CD4-positive, alpha-beta T cell treated with Interleukin-17A for 1 hour (primary cell): ENCODE measurements at places on chromosomes 7 and 10.
A peak's percentile ranks its signal among the peaks of the same experiment; 100 is the strongest.

DNA sequence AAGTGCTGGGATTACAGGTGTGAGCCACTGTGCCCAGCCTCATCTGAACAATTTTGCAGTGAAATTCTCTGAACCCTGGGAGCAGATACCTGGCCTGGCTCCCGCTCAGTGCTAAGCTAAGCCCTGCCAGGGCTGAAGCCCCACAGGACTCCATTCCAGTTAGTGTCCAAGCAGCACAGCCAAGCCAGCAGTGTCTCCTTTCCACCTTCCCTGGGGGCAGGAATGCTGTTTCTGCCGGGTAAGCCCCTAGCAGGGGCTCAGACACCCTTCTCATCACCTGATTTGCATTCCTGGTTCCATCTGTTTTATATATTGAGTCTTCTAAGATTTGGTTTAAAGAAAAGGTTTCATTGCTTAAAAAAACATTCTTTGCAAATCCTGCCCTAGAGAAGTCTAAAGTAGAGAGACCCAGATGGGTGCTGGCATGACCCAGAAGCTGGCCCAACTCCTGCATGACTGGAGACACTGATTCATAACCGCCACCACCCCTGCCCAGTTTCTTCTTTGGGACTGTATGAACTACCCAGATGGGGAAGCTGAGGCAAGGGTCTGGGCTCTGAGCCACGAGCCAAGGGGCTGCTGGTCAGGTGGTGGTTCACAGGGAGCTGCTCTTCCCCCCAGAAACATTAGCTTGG lies 14.0 kb downstream of the SLC13A4 start:
- DNase-seq, result no peak

GRCh38 chr7:15400440-15400839 lies 161.4 kb downstream of the AGMO start:
- no peak for DNase-seq

GRCh38 chr10:32005050-32005449 lies 51.2 kb downstream of the KIF5B start:
- peak; percentile 53 for DNase-seq

- DNase-seq, result no peak
Observed at GRCh38 chr10:11256896-11257295, 239.2 kb downstream of the CELF2 start.

DNA sequence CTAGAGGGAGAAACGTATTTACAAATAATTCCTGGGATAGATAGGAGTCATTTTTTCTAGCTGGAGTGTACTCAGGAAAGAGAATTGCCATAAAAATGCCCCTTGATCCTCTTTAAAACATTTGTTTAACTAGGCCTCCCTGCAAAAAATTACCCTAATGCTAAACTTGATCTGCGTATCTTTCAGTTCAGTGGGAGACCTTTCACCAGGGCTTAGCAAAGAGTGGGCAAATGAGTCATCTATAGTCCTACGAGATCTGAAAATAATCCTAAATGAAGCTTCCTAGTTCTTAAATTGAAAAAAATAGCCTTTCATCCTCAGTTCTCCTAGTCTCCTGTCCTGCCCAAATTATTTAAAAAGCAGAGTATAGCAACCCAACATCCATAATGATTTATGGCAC lies 198.6 kb upstream of the FRMD4A start:
- no peak for DNase-seq

DNA sequence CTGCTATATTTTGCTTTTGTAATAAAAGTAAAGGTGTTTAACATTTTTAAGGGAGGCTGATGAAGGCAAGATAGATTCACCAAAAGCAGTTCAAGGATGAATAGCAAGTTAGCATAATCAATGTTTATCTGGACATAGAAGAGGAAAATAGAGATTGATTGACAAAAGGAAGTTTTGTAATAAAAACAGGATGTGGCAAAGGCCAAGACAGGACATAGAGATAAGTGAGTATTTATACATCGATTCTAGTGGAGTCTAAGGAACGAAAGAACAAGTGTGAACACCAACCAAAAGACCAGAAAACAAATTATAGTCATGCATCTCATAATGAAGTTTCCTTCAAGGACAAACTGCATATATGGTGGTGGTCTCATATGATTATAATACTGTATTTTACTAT lies 123.8 kb downstream of the CCDC71L start:
- DNase-seq, result no peak

DNA sequence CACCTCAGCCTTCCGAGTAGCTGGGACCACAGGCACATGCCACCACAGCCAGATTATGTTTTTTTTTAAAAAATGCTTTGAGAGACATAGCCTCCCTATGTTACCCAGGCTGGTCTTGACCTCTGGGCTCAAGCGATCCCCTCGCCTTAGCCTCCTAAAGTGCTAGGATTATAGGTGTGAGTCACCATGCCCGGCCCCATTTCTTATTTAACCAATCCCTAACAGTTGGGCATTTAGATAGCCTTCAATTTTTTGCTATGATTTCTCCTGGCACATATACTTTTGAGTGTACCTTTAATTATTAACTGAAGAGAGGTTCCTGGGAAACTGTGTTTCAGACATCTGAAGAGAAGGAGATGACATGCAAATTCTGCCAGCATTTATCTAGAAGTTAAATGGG lies 22.6 kb upstream of the AUTS2 start:
- no peak for DNase-seq

GRCh38 chr10:112649006-112649821 lies 202.2 kb downstream of the VTI1A start:
- DNase-seq, result no peak

DNA sequence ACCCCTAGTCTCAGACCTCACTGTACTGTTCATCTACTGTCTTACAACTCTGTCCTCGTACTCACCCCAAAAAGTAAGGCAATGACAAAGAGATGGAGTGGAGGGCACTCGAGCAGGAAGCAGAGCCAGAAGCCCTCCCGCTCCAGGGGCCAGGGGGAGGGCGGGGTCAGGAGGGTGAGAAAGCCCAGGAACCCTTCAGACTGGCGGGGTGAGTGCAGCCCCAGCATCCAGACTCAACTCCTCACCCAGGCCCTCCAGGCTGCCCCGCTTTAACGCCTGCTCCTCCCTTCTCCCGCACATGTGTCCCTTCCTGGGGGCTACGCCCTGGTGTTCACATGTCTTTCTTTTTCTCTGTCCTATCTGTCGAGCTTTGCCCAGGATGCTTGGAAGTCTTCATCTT lies 66.1 kb downstream of the CALML3 start:
- DNase-seq, result no peak

DNA sequence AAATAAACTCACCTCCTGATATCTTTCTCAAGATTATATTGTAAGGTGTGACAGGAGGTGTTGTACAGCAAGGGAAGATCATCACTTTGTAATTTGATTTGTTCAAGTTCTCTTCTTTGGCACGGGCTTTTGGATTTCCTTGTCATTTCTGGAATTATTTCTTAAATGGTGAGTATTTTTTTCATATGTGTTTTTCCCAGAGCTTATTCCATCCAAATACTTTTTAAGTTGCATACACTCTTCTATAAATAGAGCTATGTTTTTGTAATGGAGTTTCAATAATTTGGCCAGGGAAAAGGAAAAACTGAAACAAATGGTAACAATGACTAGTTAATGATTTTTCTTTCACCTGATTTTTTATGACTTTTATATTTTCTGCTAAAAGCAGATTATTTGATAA lies 92.5 kb downstream of the CFAP58 start:
- DNase-seq, result no peak

GRCh38 chr10:70664702-70665195 lies 7.6 kb upstream of the ADAMTS14 start:
- DNase-seq, result no peak

DNA sequence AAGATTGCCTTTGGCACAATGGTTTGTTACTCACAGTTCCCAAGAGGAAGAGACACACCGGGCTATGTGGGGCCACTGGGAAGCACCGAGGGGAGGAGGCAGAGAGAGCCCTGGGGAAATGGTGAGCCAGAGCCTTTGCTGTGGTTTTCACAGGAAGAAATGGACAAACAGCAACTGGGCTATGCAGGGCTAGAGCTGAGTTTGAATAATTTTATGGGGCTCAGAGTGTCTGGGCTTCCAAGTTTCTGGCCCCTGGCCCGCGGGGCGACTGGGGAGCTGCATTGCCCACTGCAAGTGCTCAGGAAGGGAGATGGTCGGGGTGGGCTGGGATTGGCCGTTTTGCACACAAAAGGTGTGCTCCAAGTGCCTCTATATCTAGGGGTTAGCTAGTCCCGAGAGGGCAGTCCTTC lies 92.6 kb downstream of the CHST15 start:
- no peak for DNase-seq

- no peak for DNase-seq
Observed at GRCh38 chr10:117929327-117930067, 117.2 kb downstream of the RAB11FIP2 start.

GRCh38 chr7:79555571-79555970 lies 102.1 kb upstream of the MAGI2 start:
- DNase-seq, result no peak

GRCh38 chr7:117250801-117251200 lies 72.1 kb downstream of the WNT2 start:
- DNase-seq, result no peak

- DNase-seq, result no peak
Observed at GRCh38 chr7:117835016-117835664, 38.1 kb downstream of the CTTNBP2 start.

GRCh38 chr7:101618207-101618839 lies 10.8 kb downstream of the MYL10 start:
- DNase-seq, result no peak

GRCh38 chr10:110311357-110311949 lies 6.7 kb upstream of the SMNDC1 start:
- peak; percentile 69 for DNase-seq

DNA sequence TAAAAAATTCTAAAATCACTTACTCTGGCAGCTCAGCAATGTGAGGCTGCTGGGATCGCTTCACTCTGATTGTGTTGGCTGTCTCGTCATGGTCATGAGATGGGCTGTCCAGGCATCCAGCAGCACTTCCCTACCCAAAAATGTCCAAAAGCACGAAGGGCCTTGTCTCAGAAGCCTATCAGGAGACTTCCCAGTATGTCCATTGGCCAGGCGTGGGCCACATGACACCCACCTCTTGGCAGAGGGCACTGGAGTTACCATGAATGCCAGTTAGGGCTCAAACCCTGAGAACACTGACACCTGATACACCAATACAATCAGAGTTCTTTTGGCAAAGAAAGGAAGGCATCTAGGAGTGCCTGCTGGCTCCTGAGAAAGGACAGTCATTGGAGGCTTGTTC lies 27.0 kb upstream of the GLI3 start:
- DNase-seq, result no peak
